Activated CD4-positive, alpha-beta T cell treated with anti-CD3 and anti-CD28 coated beads, Interleukin-10, Interleukin-2, amounts not matched to agents 100 ng/mL and 50 ng/mL, durations not matched to agents 16 hours and 8 hours (primary cell): ENCODE measurements at places on chromosomes 7 and 10.

GRCh38 chr10:12790270-12790669 is 211.2 kb downstream of the CCDC3 start:
- no peak for DNase-seq

GRCh38 chr10:92313750-92314149 is 22.8 kb downstream of the MARCHF5 start:
- DNase-seq = no peak

GRCh38 chr7:56483861-56484550 is 367.8 kb upstream of the NUPR2 start:
- DNase-seq = no peak

DNA sequence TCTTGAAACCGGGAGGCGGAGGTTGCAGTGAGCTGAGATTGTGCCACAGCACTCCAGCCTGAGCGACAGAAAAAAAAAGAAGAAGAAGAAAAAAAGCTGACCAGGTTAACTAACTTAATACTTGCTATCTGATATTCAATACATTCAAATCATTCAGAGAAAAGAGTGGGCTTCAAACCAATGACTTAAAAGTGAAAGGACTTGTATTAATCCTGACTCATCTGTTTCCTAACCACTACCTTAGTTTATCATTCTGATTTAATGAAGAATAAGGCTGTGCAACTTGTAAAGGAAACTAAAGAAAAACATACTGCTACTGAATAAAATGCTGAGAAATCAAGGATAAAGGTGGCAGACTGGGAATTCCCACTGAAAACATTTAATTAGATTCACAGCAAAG is 128.4 kb downstream of the NRBF2 start:
- peak; percentile 47 for DNase-seq

GRCh38 chr7:46165276-46165675 is 244.2 kb upstream of the IGFBP3 start:
- DNase-seq = no peak

DNA sequence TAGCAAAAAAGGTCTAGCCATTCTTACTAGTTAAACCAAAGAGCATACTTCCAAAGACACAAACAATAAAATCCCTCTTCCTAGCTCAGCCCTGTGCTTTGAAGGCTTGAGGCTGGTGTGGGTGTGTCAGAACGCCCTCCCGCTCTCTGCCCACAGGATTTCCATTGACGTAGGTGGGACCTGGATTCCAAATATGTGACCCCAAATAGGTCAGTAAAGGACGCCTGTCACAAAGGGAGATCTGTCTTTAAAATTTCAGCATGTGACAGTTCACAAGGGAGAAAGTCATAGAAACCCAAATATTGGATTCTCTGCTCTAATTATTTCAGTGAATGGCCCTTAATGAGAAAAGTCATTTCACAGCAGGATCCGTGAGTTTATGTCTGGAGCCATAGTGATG is 39.9 kb upstream of the LYZL1 start:
- DNase-seq = no peak

DNA sequence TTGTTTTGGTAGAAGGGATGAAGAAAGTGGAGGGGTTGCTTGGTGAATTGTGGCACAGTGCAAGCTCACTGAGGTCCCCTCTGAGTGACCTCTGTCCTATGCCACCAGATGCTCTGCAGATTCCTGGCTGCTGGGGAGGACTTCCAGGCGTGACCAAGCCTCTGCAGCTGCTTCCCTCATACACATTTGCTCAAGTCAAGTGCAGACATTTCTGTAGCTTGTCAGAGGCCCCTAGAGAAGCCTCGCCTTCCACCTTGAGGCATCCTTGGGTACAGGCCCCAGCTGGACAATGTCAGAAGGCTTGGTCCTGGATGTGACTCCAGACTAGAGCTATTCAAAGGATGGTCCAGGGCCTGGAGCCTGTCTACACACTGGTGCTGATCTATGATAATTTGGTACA is 464.2 kb downstream of the PLXNA4 start:
- no peak for DNase-seq

GRCh38 chr10:18822156-18822555 is 162.9 kb downstream of the ARL5B start:
- peak; percentile 0 for DNase-seq

DNA sequence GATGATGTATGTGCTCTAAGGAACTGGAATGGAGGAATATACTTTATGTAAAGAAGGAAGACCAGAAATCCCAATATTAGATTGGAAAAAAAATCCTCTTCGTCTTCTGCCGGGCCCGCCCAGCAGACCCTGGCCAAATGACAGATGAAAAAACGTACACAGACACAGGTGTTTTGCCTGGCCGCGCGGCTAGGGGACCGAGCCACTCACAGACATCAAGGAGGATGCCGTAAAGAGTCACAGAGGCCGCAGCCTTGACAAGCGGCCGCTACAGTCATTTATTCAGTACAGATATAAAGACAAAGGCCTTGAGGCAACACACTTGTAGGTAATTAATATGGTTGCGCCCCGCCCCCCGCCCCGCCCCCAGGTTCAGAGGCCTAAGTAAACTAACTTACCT is 594.1 kb downstream of the GRM8 start:
- no peak for DNase-seq

GRCh38 chr7:157516311-157516710 is 179.5 kb downstream of the DNAJB6 start:
- DNase-seq = no peak

DNA sequence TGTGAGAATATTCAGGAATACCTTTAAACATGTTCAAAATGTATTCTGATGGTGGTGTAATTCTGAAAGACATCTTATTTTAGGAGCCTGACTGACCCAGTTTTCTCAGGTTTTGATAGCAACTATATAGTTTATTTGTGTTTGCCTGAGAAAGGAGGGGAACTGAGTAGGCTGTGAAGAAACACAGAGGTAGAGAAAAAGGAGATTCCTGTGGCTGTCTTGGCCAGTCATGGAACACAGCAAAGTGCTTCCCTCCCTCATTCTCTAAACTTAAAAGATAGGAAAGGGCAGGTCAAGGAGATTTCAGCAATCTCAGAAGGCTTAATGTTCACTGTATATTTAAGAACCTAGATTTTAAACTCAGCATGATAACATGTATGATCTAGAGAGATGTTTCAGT is 43.5 kb downstream of the ZMYND11 start:
- DNase-seq = no peak

GRCh38 chr10:127738512-127739424 is 1.8 kb downstream of the FOXI2 start:
- DNase-seq = no peak

- DNase-seq = no peak
Observed at GRCh38 chr10:114498413-114499111, 94.3 kb upstream of the AFAP1L2 start.

DNA sequence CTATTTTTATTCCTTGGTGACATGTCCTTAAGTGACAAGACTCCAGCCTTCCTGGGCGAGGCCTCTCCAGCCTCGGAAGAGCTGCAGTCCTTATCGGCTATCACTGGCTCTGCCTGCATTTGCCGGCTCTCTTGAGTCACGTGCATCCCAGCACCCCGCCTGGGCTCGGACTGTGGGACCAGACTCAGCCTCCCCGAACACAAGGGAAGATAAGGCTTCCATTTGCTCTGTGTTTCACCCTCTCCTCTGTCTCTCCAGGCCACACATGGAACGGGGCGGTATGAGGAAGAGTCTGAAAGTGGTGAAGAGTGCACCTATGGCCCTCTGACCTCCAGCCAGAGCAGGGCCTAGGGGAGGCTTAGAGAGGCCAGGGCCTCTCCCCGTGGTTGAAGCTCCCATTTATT is 4.7 kb downstream of the GDF2 start:
- no peak for DNase-seq

DNA sequence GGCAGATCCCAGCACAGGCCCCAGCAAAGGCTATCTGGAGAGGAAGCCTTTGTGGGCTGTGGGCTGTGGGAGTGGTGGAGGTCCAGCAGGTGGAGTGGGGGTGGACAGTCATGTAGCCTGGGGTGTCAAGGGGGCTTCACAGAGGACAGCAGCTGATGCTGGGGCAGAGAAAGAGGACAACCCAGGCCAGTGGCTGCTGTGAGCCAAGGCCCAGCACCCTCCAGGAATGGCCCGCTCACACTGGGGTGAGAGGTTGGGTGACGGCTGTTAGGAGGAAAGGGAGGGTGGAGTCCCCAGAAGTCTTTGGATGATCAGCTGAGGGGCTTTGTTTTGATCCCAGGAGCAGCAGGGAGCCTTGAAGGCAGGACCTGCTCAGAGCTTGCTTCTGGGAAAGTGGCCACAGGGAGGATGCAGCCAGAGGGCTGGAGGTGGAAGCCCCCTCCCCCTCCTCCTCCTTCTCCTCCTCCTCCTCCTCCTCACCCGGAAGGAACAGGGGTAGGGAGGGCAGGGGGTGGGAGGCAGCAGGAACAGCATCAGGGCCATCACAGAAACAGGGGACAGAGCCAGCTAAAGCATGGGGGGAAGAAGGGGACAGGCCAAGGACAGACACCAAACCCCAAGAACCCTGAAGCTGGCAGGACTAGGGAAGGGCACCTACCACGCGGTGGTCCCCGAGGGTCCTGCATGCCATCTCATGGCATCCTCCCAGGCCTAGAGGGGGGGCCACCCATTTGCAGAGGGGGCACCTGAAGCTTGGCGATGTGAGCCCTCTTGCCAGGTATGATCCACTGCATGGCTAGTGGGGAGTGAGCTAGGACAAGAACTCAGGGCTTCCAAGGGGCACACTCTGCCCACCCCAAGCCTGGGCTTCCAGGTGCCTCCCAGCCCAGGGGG is 144.9 kb downstream of the GRID1 start:
- no peak for DNase-seq

DNA sequence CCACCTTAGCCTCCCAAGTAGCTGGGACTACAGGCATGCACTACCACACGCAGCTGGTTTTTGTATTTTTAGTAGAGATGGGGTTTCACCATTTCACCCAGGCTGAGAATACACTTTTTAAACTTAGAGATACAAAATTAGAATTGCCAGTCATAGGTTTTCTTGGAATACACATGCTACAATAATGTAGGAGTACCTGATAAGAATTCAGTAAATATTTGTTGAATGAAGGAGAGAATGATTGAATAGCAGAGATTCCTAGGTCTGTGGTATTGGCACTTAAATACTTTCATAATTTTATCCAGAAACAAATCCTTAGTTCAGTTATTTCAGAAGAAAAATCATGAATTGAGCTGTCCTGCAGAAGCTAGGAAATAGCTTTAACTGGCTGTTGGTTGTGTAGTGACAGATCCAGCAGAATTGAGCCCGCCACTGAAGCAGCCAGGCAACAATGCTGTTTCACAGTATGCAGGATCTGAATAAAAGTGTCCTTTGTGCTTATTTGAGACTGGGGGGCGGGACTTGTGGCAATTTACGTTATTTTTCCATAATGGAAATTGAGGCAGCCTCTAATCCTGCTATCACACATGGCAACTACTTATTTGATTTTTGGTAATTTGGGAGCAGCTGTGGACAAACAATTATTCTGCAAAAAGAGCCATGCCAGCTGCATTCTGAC is 31.5 kb downstream of the NRF1 start:
- DNase-seq = no peak

DNA sequence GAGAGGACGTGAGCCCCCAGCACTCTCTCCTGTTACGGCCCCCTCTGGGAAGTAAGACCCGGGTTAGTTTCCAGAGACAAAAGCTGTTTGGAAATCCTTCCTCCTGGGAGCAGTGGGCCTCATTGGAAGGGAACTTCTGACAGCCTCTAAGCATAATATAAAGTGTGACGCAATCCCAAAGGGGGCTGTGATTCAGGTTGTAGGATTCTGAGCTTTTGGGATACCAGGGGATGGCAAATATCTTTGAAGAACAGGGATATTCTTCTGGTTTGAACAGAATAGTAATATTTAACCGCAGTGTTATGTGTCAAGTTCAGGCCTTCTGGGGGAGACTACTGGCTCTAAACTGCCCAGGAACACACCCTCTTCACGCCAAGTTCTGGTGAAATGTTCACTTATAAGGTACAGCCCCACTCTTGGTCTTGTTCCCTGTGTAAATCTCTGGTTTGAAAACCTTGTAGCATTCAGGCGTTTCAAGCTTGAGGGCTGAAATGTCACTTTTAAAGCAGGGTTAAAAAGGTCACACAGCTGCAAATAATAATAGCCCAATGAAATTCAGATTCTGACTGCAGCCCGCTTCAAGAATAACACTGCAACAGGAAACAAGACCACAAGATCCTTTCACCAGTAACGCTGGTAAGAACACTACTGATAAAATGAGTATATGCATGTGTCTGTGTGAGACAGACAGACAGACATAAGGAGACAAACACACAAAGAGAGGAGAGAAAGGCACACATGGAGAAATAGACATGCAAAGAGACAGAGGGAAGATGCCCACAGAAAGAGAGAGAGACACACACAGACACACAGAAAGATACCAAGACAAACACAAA is 69.0 kb downstream of the CREB5 start:
- peak; percentile 25 for DNase-seq

DNA sequence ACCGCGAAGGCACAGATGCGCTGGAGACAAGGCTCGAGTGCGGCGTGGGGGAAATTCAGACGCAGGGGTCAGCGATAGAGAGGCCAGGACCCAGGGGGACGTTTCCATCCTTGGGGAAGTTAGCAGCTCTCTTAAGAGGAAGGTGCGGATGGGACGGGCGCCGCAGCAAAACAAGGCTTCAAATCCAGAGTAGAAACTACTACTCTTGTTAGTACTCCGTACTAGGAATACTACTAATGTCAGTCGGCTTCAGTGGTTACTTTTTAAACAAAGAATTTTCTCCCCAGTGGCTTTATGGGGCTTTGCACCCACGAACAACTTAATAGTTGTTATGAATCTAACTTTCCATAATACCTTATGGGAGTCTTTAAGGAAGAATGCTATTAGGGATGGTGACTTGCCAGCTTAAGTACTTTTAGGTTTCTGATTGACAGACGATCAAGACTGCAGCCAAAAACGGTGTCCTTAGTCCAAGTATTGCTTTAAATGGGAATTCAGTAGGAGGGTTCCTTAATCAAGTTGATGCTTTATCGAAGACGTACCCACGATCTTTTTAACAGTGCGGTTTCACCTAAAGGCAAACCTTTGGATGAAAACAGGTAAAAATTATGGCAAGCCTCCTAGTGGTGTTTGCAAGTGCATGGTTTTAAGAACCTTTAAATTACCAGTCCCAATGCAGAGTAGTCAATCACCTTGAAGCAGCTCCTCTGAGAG is 812 bp upstream of the IDE start:
- peak; percentile 36 for DNase-seq

DNA sequence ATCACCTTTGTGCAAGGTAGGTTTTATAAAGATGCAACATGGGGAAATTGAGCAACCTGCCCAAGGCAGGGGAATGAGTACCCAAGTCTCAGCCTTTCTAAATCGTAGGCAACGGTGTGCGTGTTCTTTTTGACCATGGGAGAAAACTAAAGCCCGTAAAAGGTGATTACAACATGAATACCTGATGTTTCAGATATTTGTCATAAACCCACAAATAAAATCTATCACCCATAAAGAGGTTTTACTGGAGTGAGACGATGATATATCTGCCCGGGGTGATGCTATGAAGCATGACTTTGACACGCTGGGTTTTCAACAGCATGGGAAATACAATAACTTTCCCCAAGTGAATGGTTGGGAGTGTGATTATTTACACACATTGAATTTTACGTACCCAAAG is 406.3 kb upstream of the KLF6 start:
- DNase-seq = no peak

DNA sequence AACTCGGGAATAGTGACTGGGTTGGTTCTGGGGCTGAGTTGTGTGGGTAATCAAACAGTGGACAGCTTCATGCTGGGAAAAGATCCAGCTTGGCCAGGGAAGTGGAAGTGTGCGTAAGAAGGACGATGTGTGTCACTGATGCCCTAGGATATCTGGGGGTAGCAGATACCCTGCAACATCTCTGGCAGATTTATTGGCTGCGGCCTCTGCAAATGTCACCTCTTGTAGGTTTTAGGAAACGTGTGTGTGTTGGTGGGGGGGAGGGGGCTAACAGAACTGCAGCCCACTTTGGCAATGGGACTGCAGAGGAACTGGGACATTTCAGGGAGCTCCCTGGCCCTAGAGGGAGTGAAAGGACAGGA is 965 bp upstream of the AGAP3 start:
- DNase-seq = no peak
